ENCODE measurements at places on chromosomes 7 and 10.
A peak's percentile ranks its signal among the peaks of the same experiment; 100 is the strongest.

DNA sequence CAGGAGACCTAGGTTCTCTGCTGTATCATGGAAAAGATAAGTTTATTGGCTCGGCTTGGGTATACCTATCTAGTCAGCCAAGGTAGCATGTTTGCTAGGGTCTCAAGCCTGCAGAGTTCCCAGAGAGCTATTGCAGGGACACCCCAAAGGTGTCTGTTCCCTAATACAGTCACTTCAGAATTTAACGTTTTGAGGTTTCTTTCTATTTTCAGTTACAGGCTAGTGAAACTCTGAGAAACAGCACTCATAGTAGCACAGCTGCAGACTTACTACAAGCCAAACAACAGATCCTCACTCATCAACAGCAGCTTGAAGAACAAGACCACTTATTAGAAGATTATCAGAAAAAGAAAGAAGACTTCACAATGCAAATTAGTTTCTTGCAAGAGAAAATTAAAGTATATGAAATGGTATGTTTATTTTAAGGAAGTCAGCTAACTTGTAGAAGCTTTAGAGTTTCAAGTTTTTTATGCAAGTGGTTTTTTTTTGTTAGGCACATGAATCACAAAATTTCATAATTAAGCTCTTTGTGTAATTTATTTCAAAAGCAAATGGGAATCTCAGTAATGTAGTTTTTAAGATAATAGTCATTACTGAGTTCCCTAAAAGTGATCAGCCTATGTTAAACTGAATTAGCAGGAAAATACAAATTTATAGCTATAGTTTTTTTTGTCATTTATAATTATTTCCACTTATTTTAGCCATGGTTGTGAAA is 54.9 kb downstream of the AKAP9 start:
- no peak for DNase-seq

- no peak for DNase-seq
Measured at GRCh38 chr7:28531291-28531690, 119.0 kb downstream of the CREB5 start.

- DNase-seq, result peak; percentile 96
Measured at GRCh38 chr7:24979863-24980533, at the start of gene OSBPL3. TSS of gene OSBPL3 (minus strand) at chr7:24980178. CDS start at chr7:24892472, 87,706 bp downstream.

- DNase-seq, result no peak
Measured at GRCh38 chr7:144668503-144668902, 167.3 kb downstream of the TPK1 start.

GRCh38 chr10:29392376-29393021 is 103.6 kb downstream of the LYZL1 start:
- DNase-seq, result no peak

DNA sequence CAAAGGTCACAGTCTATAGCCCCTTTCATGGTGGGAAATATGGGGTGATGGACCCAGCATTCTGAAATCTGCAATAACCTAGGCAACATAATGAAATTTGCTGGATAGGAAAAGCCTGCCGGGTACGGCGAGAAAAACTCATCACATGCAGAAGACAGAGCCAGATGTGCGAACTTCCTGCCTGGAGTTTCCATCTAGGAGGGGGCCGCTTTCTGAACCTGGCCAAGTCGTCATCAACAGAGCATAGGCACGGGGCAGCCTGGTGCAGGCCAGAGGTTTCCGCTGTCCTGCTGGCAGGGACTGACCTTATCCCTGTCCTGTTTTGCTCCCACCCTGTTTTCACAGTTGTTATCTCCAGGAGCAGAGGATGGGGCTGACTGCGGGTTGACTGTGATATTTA is 27.4 kb downstream of the CCDC3 start:
- DNase-seq, result no peak

DNA sequence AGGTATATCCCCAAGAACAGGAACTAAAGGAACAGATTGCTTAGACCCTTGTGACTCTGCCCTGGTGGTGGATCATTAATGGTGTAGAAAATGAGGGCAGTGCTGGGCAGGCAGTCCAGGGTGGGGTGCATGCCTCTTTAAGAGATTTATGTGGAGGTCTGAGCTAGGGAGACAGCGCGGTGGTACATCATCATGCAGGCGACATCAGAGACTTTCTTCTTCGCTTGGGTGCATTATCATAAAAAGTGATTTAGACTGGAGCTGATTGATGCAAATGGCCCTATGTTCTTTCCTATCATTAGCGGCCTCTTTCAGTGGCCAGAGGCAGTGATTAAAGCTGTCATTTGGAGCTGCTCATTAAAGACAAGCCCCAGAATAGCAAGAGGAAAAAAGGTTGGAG is 519.1 kb upstream of the GALNT17 start:
- no peak for DNase-seq

DNA sequence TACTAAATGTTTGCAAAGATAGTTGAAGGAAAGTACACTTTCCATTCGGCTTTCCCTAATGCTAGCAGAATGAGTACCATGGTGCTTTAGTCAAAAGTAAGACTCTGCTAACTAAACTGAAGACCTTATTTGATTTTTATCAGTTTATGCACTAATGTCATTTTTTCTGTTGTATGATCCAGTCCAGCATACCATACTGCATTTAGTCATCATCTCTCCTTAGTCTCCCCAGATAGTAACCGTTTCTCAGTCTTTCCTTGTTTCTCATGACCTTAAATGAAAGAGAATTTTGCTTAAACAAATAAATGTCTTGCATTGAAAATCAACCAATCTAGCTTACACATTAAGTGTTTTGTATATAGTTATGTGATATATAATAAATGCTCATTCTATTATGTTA is 529.5 kb upstream of the SEMA3D start:
- no peak for DNase-seq

All from CD8-positive, alpha-beta T cell (primary cell).